ENCODE measurements at places on chromosomes 4 and X.

DNA sequence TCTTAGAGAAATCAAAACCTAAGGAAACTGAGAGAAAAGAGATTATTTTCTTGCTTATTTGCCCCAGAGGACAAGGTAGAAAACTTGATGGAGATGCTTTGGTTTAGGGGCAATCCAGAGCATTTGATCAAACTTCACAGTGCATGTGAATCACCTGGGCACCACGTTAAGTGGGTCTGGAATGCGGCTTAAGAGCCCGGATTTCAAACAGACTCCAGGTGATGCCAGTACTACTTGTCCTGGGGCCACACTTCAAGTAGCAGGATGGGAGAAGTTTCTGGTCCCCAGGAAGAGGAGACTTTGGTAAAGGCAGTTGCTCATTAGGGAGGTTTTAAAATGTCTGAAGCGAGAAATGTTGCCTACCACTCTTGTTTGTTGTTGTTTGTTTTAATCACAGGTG is 51.8 kb downstream of the PHOX2B start:
- no peak for DNase-seq

GRCh38 chr4:132763465-132763864 is 385.6 kb upstream of the PCDH10 start:
- DNase-seq, result no peak

DNA sequence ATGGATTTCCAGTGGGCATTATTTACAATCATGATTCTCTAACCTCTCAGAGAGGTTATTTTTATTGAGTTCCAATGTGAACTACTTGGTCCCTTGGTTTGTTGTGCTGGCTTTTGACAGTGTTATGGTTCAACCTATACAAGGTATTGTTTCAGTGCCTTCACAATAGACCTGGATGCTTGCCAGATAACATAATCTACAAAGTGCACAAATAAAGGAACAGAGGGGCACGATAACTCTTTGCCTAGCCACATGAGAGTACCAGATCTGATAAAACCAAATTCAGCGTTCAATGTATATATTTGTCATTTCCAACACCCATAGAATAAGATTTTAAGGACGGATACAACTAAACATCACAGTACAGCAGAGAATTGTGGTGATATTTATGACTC is 120.8 kb downstream of the RASL11B start:
- DNase-seq, result no peak

DNA sequence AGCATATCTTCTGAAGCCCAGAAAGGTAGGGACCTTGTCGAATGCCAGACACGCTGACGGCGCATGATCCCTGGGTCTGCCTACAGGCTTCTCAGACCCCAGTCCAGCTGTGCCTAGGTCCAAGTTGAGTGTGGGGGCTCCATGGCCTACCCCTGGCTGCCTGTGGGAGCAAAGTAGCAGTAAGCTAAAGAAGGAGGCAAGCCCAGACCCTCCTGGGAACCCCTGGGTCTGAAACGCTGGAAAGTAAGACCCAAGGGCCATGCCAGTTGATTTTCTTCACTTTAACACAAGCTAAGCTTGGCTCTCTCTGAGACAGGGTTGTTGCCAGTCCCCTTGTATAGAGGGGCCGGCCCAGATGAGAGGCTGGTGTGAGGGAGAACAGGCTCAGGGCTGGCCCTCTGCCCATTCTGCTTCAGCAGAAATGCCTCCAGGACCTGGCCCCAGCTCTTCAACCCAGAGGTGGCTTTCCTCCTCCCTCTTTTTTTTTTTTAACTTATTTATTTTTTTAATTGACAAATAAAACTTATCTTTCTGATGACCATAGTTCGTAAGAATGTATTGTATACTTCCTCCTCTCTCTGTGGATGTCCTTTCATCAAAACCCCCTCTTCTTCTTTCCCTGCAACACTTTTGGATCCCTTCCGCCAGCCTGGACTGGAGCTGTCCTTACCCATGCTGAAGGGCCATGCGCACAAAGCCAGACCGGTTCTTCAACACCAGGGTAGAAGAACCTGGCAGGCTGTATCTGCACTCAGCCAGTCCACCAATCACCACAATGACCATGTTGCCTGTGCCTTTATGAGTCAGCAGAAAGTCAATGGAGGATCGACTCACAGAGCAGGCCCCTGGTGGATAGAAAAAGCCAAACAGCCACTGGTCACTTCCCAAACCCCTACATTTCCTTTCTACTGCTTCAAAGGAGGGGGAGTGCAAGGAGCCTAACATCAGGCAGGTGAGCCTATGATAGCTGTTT is 7.1 kb downstream of the AWAT2 start:
- DNase-seq, result no peak

DNA sequence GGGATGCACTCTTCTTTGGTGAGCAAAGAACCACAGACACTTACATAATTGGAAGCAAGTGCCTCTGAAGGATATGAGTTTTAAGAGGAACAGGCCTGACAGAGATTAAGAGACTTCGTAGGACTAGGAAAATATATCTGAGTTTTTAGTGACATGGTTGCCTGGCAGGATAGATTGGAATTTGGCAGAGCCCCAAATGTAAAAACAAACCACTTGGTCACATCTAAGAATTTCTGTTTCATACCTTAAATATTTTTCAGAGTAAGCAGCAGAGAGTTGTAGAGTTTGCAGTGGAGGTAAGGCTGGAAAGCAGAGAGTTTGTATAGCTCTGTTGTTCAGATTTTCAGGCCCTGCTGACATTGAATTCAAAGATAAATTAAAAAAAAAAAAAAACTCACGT is 150.1 kb upstream of the MAGEB2 start:
- no peak for DNase-seq

DNA sequence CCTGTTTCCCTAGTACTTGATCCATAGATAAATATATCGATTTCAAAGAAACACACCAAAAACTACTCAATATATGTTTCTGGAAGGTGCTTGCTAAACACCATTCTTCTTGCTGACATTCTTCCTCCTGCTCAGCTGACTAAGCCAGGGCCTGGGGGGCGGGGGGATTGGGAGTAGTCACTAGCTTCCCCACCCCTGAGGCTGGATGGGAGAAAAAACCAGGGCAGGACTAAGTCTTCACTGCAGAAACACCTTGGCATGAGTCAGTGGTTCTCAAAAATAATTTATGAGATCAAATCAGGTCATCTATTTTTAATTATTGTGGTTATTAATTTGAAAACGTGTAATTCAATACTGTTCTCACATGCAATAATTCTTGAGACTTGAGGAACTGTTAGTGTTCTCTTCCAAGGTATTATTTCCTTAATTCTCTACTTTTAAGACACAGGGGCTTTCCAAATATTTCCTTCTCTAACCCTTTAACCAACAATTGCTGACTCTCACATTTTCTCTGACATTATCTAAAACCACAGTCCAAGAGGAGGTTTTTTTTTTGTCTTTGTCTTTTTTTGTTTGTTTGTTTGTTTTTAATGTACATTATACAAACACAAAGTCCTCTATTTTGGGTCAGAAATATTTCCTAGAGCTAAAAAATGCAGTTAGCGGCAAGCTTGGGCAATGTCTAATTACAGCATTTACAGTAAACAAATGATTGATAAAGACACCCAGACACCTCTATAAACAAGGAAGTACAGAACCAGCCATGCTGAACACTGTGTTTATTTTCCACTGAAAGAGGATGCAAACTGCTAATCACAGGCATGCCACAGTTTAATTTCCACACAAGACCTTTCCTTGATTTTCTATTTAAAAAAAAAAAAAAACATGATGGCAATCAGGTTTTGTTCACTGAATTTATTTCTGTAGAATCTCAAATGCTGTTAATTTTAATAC is 120.3 kb upstream of the USP9X start:
- no peak for DNase-seq

GRCh38 chr4:114698231-114698630 is 99.6 kb downstream of the UGT8 start:
- no peak for DNase-seq

DNA sequence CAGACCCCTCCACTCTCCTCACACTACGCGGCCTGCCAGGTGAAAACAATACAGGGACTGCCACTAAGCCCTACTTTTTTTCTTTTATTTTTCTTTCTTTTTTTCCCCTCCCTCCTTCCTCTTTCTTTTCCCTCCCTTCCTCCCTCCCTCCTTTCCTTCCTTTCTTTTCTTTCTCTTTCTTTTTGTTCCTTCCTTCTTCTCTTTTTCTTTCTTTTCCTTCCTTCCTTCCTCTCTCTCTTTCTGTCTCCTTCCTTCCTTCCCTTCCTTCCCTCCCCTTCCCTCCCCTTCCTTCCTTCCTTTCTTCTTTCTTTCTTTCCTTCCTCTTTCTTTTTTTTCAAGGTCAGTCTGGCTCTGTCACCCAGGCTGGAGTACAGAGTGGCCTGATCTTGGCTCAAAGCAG is 41.9 kb downstream of the RWDD4 start:
- DNase-seq, result no peak

- no peak for DNase-seq
These were observed 28.5 kb downstream of the MOB1B start for GRCh38 chr4:70930530-70931256.

DNA sequence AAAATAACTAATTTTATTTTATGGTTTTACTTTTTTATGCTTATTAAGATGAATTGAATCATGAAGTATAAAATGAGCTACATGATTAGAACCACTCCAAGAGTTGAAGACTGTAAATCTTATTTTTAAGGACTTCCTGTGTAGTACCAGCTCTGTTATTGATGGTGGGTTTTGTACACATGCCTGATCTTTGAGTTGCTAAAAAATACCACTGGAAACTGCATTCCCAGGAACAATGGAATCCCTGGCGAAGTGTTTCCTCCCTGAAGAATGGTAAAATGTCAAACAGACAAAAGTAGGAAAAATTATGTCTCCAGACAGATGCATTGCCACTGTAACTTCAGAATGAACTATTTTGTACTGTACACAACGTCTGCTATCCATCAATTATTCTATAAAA is 935.4 kb upstream of the TENM3 start:
- DNase-seq, result no peak

- no peak for DNase-seq
These were observed 44.4 kb downstream of the FIP1L1 start for GRCh38 chr4:53421791-53422190.

DNA sequence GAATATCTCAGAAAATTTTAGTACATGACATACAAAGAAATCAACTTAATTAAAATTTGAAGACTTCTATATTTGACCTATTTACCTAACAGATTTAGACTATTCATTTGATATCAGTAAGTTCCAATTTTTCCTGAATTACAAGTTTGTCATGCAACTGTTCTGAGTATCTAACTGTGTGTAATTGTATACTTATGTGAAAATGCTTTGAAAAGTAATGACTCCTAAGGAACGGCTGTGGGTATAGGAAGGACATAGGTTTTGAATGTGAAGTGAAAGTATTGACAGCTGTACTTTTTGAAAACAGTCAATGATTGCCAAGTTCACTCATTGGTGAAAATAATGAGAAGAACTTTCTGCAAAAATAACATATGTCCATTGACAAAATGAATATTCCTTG is 2.9 kb downstream of the GRIA2 start:
- DNase-seq, result no peak

DNA sequence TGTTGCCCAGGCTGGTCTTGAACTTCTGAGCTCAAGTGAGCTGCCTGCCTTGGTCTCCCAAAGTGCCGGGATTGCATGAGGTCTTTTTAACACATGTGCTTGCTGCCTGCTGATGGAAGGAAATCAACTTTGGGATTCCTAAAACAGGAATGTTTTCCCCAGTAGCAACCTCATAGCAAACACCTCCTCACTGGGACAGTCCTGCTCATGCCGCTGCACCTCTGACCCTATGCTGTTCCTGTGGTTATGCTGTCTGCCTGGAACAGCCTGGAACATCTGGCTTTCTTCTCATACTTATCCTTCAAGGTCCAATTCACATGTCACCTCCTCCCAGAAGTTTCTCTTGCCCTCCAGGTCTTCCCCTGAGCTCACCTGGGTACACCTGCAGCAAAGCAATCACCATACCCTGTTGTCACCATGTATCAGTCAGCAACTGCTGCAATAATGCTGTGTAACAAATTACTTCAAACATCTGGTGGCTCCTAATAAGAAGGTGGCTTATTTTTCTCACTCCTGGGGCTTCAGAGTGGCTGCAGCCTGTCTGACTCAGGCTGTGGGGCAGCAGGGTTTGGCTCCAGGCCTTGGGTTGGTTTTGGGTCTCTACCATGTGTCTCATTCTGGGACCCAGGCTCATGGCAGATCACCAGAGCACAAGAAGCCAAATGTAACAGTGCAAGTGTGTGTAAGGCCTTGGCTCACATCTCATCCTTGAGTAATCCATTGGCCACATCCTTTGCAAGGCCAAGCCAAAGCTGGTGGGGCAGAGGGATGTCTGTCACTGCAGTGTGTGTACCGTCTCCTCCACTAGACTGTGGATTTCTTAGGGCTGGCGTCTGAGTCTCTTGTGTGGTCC is 59.4 kb upstream of the SORCS2 start:
- no peak for DNase-seq

- DNase-seq, result no peak
These were observed 553.5 kb downstream of the SPOCK3 start for GRCh38 chr4:166680796-166681195.

DNA sequence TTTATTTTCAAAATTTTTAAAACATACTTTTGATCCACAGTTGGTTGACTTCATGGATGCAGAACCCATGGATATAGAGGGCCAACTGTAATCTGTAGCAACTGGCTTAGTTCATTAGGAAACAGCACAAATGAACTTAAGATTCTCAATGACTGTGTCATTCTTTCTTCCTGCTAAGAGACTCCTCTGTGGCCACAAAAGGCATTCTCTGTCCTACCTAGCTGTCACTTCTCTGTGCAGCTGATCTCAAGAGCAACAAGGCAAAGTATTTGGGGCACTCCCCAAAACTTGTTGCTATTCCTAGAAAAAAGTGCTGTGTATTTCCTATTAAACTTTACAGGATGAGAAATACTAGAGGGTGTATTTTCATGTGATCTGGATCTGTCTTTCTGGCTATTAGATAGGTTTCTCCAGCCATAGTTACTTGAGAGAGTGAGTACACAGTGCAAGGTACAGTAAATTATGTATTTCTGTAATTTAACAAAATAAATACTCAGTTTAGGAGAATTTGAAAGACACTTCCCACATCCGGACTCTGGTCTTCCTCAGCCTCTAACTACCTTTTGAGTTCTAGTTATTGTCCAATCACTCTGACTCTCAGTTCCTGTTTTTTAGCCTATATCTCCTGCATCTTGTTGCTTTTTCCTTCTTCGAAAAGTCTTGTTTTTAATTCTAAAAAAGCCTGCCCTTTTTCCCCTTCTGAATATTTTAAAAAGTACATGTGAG is 21.8 kb downstream of the TLR2 start:
- DNase-seq, result no peak

DNA sequence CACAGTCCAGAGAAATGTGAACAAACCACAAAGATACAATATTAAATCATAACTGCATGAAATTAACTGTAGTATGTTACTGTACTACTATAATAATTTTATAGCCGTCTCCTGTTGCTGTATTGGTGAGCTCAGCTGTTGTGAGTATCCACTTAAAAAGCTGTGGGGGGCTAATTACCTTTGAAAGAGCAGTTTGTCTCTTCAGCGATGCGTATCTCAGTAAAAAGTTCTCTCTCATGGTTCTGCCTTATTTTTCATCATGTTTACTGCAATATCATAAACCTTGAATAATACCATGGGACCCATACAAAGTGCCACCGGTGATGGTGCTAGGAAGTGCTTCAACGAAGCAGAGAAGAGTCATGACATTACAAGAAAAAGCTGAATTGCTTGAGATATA is 8.4 kb upstream of the MSMO1 start:
- DNase-seq, result no peak

All from SHP77 treated with DMSO at 0.1 percent for 48 hours (cell line).